SK-N-SH (cell line): ENCODE measurements at places on chromosomes 5 and 9.

DNA sequence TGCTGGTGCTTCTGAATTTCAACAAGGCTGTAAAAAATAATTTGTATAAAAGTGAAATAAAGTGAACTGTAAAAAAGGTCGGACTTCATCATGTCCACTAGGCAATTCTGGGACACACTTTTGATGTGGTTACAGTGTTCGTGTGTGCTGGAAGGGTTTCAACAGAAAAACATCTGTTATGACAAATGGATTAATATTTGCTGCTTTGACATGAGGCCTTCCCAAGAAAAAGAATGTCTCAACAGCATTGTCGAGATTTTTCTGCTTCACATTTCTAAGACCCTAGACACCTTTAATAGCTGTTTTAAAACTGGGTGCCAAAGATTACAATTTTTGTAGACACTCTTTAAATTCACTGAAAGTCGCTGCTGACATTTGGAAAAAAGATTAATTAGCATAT is 216.6 kb downstream of the SLC12A2 start:
- DNase-seq, result no peak

GRCh38 chr9:18601026-18601425 is 127.1 kb downstream of the ADAMTSL1 start:
- no peak for DNase-seq

DNA sequence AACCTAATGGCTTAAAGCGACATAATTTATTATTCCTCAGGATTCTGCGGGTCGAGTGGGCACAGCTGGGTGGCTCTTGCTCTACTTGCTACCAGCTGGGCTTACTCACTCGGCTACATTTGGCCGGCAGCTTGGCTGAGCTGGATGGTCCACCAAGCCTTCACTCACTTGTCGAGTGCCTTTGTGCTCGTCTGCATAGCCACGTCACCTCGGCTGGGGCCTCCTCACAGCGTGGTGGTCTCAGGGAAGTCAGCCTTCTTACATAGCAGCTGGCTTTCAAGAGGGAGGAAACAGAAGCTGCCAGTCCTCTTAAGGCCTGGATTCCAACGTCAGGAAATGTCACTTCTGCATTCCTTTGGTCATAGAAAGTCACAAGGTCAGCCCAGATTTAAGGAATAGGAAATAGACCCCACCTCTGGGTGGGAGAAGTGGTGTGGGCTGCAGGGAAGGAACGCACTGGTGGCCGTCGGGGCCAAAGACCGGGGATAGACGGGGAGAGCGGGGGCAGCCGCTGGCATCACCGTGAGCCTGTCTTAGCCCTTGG is 75.1 kb upstream of the RUFY1 start:
- DNase-seq, result no peak

DNA sequence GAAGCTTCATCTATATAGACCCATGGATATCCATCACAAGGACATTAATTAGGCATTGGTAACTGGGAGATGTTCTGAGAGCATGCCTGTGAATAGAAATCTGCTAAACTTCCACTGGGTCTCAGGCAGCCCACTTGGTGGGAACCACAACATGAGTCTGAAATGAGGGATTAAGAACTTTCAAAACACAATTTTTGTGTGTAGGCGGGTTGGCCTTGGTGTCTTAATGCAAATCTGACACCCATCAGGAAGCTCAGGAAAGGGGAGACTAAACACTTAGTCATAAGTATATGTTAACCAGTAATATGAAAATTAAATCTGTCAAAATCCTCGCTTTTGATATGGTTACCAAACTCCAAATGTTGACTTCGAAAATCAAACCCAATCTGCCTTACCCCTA is 113.2 kb downstream of the FANCC start:
- no peak for DNase-seq

DNA sequence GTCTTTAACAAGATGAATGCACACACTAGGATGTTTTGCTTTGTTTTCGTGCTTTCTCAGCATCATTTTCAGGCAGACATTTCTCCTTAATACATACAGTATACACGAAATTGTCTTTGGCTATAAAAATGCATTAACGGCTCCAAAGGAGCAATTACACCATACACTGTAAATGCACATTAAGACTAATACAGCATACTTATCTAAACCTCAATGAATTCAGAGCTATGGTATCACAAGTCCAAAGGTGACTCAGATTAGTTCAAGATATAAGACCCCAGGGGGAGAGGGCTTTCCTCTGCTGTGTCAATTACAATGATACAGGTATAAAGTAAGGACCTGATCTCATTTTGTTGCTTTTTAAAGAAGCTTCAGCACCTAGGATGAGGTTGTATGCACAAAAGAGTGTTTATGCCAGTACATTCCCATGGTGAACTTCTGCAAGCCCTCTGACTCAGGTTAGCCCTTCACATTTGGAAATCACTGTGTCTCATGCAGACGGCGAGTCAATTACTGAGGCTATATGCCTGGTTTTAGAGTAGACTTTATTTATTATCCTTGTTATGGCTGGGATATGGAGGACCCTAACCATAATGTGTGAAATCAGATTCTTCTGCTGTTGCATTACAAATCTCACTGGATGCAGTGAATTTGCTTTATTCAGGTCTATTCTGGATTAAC is 233.3 kb downstream of the ZNF608 start:
- DNase-seq, result no peak

- DNase-seq, result peak; percentile 51
Measured at GRCh38 chr9:36597412-36598178, 24.9 kb downstream of the MELK start.
